Kidney epithelial cell (primary cell): ENCODE measurements at places on chromosomes 5 and 9.

GRCh38 chr5:126198531-126198930 is 224.7 kb upstream of the GRAMD2B start:
- DNase-seq, result no peak

GRCh38 chr5:116652903-116653302 is 78.3 kb upstream of the SEMA6A start:
- no peak for DNase-seq

- no peak for DNase-seq
These were observed 20.0 kb downstream of the IRF1 start for GRCh38 chr5:132470596-132470995.

DNA sequence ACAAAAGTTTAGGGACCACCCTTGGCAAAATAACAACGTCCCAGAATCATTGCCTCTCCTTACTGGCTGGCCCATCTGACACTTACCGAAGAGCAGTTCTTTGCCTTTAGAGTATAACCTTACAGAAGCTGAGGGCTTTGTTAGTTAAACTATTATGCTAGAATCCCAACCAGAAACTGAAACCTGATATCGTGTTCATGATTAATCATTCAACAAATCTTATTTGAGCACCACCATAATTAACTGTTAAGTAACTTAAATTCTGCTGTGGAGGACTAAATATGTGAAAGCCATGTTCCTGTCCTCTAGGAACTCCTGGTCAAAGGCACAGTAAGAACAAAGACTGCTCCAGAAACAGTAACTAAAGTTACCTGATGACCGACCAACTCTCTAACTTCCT is 104.9 kb downstream of the ARL15 start:
- no peak for DNase-seq

DNA sequence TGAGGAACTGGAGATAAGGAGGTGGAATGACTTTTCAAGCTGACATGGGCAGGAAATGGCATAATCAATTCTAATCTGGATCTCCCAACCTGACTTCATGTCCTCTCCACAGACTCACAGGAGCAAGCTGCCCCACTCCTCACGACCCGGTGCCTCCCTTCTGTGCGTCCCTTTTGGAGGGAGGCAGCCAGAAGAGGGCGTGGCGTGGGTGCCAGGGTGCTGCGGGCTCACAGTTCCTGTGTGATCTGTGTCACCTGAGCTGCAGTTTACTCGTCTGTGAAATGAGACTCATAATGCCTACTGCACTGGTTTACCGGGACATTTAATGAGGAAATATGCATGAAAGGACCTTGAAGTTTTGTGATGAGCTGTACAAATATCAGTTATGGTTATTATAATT is 207.4 kb downstream of the DAB2IP start:
- DNase-seq, result no peak

DNA sequence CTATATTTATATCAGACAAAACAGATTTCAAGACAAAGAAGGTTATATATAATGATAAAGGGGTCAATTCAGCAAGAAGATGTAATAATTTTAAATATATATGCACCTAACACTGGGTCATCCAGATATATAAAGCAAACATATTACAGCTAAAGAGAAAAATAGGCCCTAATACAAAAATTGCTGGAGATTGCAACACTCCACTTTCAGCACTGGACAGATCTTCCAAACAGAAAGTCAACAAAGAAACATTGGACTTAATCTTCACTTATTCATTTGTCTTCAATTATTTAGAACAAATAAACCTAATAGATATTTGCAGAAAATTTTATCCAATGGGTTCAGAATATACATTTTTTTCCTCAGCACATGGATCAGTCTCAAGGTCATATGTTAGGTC is 45.8 kb downstream of the MEIKIN start:
- no peak for DNase-seq
